ENCODE measurements at places on chromosomes 16 and 17.

GRCh38 chr17:17780922-17781590, 55.7 kb downstream of the SREBF1 start:
- DNase-seq, result peak; percentile 28

GRCh38 chr17:71224824-71225575, 895.8 kb upstream of the SOX9 start:
- no peak for DNase-seq

DNA sequence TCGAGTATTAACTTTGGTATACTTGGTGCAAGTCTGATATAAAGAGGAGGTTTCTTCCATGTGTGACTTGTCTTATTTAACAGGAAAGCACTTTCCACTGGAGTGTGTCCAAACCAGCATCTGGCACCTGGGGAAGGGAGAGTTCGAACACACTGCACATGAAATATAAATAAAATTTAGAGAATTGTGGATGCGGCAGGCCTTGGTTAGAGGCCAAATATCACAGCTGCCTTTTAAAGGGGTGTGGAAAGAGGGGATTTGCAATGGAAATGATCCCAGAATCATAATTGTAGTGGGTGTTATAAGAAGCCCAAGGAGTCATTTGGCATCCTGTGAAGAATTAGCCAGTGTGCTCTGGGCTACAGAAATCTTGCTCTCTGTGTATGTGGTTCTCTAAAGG, 4.3 kb upstream of the NXN start:
- no peak for DNase-seq

DNA sequence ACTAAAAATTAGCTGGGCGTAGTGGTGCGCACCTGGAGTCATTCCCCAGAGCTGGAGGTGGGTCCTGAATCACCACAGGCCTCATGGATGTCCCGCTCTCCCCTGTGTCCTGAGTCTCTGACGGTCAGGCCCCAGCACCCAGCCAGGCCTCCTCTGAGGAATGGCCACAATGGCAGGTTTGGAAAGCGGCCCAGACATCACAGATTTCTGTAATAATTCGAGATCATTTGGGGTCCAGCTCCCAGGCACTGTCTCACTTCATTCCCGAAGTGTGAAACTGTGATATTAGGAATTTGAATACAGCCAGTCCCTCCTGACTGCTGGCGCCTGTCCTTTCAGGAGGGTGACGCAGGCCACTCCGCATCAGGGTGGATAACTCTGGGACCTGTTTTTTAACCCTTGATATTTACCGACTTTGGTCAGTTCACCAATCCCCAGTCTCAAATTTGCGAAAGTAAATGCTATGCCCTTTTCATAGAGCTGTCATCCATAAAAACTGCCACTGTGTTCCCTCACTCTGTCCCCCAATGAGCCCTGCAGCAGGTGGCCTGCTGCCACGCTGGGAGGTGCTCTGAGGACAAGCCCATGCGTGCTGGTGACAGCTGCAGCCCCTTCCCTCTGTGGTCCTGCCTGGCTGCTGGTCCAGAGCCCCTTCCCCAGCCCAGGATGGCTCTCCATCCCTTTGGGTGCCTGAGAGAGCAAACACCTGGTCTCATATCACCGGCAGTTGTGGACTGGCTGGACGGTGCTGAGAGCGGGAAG, 28.3 kb upstream of the RPTOR start:
- DNase-seq, result no peak

DNA sequence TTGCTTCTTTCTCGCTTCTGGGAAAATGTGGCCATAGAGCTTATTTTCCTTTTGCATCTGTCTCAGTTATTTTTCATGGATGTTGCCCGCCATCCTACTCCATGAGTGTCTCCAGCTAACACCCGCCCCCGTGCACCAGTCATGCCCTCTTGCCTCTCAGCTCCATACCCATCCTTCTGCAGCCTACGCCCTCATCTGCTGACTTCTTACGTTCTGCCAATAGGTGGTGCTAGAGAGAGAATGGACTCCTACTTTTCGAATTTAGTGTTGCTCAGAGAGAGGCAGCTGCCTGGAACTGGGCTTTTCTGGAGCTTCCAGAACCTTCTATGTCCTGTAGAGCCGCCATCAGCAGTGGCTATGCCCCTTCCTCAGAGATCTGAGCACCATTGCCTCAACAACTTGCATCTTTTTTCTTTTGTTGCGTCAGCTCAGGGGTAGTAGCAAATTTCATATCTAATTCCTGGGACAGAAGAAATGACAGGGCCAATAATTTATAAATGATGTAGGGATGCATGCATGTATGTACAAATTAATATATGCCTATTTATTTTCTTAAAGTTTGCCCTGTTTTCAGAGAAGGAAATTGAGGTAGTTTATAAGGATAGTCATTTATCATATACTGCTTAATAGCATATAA, 119.7 kb upstream of the MYOCD start:
- DNase-seq, result peak; percentile 58

GRCh38 chr17:45288825-45289224, 26.9 kb upstream of the SPATA32 start:
- DNase-seq, result no peak

GRCh38 chr17:80291691-80292487, 31.2 kb downstream of the RNF213 start:
- DNase-seq, result no peak

DNA sequence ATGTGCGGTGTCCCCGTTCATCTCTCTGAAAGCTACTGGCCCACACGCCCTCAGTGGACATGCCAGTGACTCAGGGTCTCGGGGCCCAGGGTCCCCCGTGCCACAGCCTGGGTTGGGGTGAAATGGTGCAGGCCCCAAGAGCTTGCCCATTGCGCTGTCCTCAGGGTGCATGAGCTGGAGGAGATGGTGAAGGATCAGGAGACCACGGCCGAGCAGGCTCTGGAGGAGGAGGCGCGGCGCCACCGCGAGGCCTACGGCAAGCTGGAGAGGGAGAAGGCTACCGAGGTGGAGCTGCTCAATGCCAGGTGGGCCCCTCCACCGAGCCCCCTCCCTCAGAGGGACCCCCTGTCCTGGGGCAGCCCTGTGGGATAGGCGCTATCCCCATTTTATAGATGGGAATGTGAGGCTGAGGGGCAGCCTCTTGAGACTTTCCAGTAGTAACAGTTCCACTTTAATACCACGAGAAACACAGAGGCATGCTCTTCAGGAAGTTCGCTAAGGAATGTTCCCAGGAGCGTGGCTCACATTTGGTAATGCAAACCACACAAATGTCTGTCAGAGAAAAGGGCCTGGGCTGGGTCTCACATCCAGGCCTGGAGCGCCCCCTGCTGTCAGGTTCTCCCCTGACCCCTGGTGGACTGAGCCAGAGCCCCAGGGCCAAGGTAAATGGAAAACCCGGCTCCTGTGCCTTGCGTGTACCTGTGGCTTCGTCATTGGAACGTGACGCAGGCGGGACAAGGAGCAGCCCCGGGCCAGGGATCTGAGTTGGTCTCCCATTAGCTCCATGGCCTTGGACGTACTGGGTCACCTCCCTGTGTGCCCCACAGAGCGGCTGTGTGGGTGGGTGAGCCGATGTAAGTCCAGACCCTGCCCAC, 133.7 kb downstream of the RAB11FIP4 start:
- peak; percentile 91 for DNase-seq

- DNase-seq, result no peak
Measured at GRCh38 chr16:51157698-51158097, 6.6 kb upstream of the SALL1 start.

- no peak for DNase-seq
Measured at GRCh38 chr17:32588135-32588534, 101.3 kb downstream of the CDK5R1 start.

GRCh38 chr16:939311-939710, 31.5 kb downstream of the LMF1 start:
- DNase-seq, result no peak

DNA sequence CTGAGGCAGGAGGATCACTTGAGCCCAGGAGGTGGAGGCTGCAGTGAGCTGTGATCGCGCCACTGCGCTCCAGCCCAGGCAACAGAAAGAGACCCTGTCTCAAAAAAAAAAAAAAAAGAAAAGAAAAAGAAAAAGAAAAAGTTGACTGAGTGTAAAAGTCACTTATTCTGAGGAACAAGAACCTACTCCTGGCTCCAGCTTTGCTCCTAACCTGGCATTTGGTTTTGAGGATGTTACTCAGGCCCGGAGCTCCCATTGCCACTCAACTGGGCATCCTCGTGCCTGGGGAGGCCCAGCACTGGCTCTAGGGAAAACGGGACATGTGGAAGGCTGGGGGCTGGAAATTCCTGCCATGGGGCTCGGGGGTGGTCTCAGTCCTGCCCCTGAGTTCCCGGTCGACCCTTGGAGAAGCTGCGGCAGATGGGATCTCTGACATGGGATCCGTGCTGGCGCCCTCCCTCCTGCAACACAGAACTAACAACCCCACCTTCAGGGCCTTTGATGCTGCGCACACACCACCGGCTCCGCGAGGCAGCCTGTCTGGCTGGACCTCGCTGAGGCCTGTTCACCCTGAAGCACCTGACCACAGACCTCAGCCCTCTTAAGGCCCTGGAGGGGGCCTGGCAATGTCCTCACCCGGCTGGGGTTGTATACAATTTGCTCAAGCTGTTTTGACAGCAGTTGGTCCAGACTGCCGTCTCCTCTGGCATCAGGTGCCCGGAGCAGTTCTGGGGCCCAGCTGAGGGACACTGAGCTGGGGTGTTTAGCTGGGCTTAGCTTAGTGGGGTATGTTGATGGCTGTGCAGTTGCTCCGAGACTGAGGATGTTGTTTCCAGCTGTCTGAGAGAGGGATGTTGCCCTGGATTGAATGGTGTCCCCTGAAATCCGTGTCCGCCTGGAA, 12.3 kb downstream of the CD7 start:
- no peak for DNase-seq

DNA sequence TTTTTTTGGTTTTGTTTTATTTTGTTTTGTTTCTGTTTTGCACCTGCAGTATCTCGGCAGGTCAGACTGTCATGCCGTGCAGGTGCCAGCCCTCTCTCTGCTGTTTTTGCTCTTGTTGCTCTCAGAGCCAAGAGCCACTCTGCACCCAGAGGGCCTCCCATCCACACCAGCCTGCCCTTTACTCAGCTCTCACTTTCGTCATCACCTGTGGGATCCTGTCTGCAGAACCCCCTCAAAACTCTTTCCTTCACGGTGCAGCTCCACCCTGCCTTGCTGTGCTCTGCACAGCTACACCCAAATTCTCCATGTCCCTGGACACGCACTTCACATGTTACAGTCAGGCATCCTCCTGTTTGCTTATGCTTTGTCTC, 2.6 kb downstream of the AOC3 start:
- DNase-seq, result no peak

- no peak for DNase-seq
Measured at GRCh38 chr17:74779948-74780400, 3.8 kb upstream of the NAT9 start.

DNA sequence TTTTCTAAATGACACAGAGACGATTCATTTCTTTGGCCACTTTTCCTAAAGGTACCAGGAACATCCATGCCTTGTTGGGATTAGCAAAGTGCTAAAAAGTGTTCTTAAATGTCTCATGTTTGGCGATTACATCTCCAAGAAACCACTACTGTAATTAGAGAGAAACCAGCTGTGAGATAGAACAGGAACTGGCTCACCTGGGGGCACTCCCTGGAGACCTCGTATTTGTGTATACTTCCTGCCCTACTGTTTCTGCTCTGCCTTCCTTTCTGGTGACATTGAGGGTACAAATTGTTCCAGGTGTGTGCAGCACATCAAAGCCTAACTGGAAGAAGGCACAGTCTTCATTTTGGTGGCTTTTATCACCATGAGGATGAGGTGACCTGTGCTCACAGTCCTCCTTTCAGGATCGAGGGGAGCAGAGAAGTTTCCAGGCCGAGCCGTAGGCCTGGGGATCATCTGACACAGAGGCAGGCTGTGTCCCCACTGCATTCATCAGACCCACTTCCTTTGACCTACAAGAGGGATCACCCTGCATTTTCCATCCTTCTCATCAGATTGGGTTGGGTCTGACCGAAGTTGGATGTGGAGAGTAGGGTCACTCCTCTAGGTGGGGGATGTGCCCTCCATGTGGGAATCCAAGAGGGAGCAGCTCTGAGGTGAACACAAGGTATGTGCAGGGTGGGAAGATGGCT, 23.7 kb downstream of the CCL4 start:
- no peak for DNase-seq

DNA sequence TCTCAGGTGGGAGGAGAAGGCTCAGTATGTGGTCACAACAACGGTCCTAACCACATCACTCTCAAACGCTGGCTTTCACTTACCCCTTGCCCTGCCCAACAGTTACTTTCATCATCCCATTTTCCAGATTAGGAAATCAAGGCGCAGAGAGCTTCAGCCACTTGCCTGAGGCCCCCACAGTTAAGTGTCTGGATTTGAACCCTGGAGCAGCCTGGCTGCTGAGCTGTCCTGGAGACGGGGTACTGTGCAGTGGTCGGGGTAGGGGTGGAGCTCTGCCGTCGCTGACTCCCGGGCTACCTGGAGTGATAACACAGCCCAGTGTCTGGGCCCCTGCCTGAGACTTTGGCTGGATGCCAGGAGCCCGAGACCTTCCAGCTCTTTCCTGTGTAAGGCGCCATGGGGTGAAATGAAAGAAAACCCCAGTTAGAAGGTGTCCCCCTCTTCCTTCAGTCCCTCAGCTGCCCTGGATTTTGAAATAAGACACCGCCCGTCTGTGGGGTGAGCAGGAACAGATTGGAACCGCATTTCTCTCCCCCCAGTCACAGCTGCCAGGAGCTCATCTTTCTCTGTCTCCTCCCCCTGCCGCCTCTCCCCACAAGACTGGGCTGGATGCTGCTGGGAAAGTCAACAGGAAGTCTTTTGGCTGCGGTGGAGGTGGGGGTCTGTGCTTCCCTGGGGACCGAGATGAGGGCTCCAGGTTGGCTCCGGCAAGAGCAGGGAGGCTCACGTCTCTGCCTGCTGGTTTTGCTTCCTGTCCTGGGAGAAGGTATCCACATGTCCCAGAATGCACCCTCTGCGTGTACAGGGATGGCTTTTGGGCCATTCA, 280.2 kb downstream of the SEC14L1 start:
- peak; percentile 84 for DNase-seq

DNA sequence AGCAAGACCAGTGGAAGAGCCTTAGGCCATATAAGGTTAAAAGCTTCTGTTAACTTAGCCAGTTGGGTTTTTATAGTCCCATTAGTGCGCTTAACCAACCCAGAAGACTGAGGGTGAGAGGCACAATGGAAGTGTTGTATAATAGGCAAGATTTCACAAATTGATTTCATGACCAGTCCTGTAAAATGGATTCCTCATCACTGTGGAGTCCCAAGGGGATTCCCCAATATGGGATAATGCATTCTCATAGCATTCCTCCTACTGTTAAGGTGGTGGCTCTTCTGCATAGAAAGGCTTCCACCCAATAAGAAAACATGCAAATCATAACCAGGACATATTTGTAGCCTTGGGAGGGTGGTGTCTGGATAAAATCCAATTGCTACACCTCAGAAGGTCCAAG, 22.1 kb upstream of the B4GALNT2 start:
- no peak for DNase-seq

- DNase-seq, result peak; percentile 91
Measured at GRCh38 chr17:41773190-41773588, 13.3 kb downstream of the JUP start.

- no peak for DNase-seq
Measured at GRCh38 chr17:27424941-27425340, 31.3 kb upstream of the KSR1 start.
